Right ventricle myocardium superior (tissue), 1 donor: ENCODE measurements at places on chromosomes 4 and X. TPM values are rescaled to one million over a fixed set of nuclear protein-coding genes. Genes with fewer than 3 reads are reported as not detected.

The GAGE12F gene
- total RNA-seq = not detected

The COL4A6 gene
- total RNA-seq = 7.4 TPM

The SPANXB1 gene
- not detected for total RNA-seq

The ADH1A gene
- 0.83 TPM for total RNA-seq

The ESX1 gene
- total RNA-seq = not detected
